Fibroblast of mammary gland (primary cell): ENCODE measurements at places on chromosomes 12 and 14.

DNA sequence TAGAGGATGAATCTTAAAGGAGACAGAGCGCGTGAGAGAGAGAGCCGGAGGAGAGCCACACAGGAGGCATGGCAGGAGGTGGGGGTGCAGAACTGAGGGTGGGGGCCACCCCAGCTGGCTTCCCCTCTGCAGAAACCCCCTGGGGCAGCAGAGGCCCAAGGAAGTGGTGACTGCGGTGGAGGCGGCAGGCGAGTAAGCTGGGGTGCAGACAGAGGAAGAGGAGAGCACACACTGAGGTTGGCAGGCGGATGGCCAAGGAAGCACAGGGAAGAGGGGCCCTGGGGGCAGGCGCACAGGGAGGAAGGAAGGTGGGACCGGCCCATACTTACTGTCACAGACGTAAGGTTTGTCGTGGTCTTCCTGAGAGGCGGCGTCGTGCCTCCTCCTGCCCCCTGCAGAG is 179.8 kb downstream of the DPF3 start:
- DNase-seq: no peak

DNA sequence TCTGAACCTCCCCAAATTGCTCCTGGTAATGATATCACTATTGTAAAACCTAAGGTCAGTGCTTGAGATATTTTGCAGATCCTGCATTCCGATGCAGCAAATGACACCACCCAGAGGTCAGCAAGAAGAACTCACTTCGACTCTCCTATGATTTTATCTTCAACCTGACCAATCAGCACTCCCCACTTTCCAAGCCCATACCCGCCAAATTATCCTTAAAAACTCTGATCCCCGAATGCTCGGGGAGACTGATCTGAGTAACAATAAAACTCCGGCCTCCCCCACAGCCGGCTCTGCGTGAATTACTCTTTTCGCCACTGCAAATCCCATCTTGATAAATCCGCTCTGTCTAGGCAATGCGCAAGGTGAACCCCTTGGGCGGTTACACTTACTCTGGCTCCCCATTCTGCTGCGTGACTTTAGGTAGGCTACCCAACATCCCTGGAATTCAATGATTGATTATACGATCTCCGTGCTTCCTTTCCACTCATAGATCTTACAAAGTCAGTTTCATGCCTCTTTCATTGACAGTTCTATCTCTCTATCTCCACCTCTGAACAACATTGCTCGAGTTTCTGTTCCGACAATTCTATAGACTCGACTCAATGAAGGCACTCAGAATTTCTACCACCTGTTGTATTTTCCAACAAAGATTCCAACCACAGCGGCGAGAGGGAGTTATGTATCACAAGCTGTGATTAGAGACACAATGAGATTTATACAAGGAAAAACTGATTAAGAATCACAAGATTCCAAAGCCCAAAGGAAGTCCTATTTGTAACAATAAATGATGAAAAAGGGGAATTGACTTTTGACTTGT is 939 bp downstream of the NPC2 start:
- DNase-seq: peak; percentile 68

DNA sequence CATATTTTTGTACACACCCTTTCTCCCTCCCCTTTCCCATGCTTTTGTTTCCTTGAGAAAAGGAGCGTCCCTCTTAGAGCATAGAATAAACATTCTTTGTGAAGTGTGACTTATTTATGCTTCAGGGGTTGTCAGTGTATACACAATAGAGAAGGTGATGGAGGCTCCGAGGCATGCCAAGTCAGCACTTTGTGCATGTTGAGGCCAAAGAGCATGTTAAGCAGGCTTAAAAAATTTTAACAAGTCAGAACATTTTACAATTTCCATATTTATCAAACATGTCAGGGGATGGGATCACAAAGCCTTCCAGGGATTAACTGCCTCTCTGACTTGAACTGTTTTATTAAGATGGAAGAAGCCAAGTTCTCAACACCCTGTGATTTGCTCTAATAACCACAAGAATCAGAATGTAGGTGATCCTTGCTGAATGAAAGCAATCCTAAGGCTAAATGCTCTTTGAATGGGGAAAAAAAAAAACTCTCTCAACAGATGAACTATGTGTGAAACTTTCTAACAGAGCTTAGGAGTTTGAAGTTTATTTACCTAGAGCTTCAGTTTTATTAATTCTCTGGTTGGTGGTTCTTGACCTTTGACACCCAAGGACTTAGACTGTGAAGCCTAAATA is 223.1 kb downstream of the RAD51B start:
- DNase-seq: no peak

GRCh38 chr12:43337571-43338444 is 214.2 kb downstream of the ADAMTS20 start:
- peak; percentile 45 for DNase-seq
